Right lung (tissue), 10 donors: ENCODE measurements at places on chromosomes 5 and 9. TPM values are rescaled to one million over a fixed set of nuclear protein-coding genes. Genes with fewer than 3 reads are reported as not detected.

Gene PCDHB10
- 6.2 TPM for polyA plus RNA-seq

Gene GPRIN1
- 0.86 TPM for polyA plus RNA-seq

DNA sequence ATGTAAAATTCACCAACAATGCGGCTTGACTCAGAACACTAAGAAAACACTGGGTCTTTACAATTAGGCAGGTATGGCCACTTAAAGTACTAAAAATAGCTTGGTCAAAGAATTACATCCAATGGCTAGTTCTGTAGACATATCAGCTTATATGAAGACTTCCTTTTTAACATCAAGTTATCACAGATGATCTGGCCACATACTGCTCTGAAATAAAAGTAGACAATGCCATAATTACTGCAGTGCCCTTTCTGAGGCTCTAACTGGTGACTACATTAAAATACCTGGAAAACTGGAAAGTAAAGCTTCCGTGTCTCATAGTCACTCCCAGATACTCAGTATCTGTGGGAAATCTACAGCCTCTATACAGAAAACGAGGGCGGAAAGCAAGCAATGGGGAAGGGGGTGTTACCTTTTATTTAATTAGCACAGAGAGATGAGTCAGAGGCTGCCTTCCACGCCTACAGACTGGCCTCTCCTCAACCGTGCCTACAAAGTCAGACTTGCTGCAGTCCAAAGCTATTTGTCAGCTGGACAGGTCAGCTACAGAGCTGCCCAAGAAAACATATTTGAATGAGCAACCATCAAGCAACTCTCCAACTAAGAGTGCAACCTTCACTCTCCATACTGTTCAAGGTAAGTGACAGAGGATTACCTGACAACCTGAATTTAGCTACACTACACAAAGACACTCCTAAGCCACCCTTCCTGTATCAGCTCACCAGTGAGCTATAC, 8.7 kb downstream of the SERINC5 start:
- DNase-seq = no peak

Gene PRRC1
- 80.9 TPM for polyA plus RNA-seq

- no peak for DNase-seq
These were observed 7.4 kb upstream of the IARS1 start for GRCh38 chr9:92300936-92301335.

GRCh38 chr5:180084638-180085561, 13.3 kb upstream of the RNF130 start:
- DNase-seq = peak; percentile 38

DNA sequence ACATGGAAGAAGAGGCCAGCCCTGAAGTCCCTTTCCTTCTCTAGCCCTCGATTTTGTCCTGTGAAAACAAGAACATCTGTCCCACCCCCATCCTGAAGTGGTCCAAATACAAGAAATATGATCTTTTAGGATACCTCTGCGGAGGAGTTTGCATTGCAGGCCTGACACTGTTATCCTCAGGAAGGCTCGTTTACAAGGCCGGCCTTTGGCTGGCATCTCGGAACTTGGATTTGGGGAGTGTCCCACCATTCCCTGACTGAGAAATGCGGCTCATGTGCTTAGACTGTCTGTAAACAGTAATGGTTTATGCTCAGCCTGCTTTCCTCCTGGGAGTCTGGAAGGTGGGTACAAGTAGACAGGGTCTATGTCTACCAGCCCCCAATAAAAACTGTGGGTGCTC, 26.4 kb downstream of the WHRN start:
- DNase-seq = no peak

DNA sequence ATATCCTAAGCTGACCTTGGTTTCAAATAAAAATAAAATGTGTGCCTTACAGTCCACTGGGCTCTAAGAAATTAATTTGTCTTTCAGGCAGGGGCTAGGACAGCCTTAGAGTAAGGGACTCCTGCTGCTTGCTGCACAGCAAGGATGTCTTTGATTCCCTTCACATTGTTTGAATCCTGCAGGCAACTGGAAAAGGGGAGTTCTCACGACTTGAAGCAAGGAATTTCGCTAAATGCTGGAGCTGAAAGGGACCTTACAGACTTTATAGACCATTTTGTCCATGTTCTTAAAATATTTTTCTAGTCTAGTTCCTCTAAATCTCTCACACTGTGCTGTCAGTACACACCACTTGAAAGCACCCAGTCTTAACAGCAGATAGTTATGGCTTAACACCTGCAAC, 35.6 kb downstream of the FBXW11 start:
- no peak for DNase-seq

Gene LCP2
- polyA plus RNA-seq = 10.1 TPM

Gene C8G
- polyA plus RNA-seq = 0.33 TPM

Gene RFX3
- 21.3 TPM for polyA plus RNA-seq

DNA sequence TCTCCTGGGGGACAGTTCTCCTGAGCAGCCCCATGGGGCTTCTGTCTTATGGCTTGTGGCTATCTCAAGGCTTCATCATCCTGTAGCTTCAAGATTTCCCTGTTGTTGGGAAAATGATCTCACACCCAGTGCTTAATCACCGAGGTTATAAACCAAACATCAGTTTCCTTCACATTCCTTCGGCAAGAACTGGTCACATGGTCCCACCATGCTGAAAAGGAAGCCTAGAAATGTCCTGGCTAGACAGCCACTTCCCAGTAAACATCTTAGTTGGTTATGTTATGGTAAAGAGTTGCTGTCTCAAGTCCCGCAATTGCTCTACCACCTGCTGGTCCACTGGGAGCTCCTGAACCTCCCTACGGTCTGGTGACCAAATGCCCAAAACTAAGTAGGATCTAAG, 66.0 kb downstream of the RAB3C start:
- no peak for DNase-seq

- DNase-seq = no peak
These were observed 40.3 kb downstream of the HEXB start for GRCh38 chr5:74725331-74725730.

- DNase-seq = no peak
These were observed 25.2 kb upstream of the BASP1 start for GRCh38 chr5:17192191-17192590.

- DNase-seq = no peak
These were observed 64.7 kb downstream of the UBE2R2 start for GRCh38 chr9:33881635-33882034.

- DNase-seq = no peak
These were observed 439.6 kb upstream of the PTGER4 start for GRCh38 chr5:40240111-40240510.

Gene IL5
- 0.35 TPM for polyA plus RNA-seq

Gene ORM2
- polyA plus RNA-seq = 1.1 TPM

GRCh38 chr9:106400170-106400569, 462.8 kb upstream of the ZNF462 start:
- DNase-seq = no peak

- DNase-seq = no peak
These were observed 561.2 kb upstream of the SEMA6A start for GRCh38 chr5:117135851-117136250.

Gene SLC6A19
- not detected for polyA plus RNA-seq
